AG08395 (cell line): ENCODE measurements at places on chromosomes 16 and 17.

- no peak for DNase-seq
These were observed 490.2 kb upstream of the SALL1 start for GRCh38 chr16:51641191-51641765.

- no peak for DNase-seq
These were observed 5.2 kb downstream of the SECTM1 start for GRCh38 chr17:82328141-82328993.

- DNase-seq = no peak
These were observed 14.6 kb downstream of the DHRS7B start for GRCh38 chr17:21141331-21141730.

DNA sequence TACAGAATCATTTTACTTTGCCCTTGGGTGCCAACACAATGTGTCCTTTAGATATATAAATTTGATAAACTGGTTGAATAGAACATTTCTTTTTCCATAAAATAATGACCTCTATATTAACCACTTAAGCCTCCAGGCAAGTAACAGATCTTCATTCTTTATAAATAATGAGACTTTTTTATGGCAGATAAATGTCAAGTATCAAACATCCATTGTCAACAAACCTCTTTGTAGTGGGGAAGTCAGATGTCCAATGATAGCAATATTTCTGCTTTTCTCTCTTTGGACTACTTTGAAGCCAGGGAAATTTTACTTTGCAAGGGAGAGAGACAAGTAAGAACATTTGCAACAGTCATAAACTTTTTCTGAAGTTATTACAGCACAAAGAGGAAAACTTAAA, 841.2 kb downstream of the CDH8 start:
- no peak for DNase-seq

- DNase-seq = no peak
These were observed 7.4 kb downstream of the MAF start for GRCh38 chr16:79593074-79593531.

GRCh38 chr17:7562208-7562605, 488 bp downstream of the SENP3 start:
- no peak for DNase-seq

DNA sequence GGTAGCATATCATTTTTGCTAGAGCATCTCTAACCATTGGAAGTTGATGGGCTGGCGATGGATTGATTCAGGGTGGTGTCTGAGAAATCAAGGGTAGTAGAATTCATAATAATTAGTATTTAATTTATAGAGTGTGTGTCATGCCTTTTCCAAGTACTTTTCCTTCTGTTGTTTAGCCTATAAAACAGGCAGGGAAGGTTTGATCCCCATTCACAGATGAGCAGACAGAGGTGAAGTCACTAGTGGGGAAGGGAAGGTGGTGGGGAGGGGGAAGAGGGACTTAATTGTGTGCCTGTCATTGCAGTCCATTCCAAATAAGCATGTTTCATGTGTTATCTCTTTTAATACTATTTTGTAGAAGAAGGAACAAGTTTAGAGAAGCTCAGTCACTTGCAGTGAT, 131.3 kb downstream of the MSI2 start:
- DNase-seq = no peak

DNA sequence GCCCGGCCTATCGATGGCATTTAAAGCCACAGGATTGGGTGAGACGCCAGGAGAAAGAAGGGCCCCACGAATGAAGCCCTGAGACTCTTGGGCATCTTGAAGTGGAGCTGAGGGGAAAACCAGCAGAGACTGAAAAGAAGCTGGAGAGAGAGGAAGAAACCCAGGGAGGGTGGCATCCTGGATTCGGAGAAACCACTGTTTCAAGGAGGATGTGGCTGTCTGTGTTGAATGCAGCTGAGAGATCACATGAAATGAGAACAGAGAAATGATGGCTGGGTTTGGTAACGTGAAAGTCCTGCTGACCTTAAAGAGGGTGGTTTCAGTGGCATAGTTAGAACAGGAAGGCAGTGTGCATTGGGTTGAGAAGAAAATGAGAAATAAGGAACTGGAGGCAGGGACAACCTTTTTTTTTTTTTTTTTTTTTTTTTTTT, 3.8 kb downstream of the TNFSF12 start:
- DNase-seq = no peak

DNA sequence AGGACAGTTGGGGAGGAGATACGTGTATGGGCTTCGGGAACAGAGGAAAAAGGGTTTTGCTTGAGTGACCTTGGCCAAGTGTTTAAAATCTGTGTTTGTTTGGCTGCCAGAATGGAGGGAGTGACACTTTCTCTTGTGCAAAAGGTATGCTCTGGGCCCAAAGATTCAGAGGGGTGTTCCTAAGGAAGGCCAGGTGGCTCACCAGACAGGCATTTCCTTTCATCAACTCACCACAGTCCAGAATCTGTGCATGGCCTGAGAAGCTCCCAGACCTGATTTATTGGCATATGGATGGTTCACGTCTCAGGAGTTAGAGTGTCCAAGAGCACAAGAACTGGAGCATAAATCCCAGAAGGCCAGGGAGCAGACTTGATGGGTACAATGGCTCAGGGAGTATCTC, 53.4 kb upstream of the NLK start:
- no peak for DNase-seq

GRCh38 chr17:20225162-20226115, 216.3 kb downstream of the SPECC1 start:
- DNase-seq = no peak

- no peak for DNase-seq
These were observed 214.3 kb upstream of the CDH5 start for GRCh38 chr16:66152181-66152580.

DNA sequence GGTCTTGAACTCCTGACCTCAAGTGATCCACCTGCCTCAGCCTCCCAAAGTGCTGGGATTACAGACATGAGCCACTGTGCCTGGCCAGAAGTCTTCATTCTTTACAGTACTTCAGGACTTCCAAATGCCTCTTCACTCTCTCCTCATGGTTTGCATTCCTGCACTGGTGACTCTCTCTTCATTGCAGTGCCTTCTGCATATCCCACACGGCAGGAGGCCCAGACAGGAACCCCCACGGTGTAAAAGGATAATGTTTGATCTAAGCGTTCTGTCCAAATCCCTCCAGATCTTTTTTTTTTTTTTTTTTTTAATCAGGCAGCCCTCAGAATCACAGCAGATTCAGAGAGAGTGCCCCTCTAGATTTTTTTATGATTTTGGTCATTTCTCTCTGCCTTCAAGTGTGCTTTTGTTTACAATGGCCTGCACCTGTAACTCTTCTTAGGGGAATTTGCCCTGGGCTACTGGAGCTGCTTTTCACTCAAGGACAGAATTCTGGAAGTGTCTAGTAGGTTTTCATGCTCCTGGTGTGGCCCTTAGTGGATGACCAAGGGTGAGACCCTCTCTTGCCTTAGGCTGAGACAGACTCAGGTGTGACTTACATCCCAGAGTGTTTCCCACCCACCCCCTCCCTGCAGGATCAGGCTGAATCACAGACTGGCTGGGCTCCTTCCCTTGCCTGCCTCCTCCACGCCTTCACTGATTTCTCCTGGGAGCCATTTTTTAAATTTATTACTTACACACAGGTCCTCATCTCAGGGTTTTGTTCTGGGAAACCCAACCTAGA, 19.8 kb upstream of the NF1 start:
- peak; percentile 58 for DNase-seq
